Cardiac muscle cell (in vitro differentiated cells and primary cell): ENCODE measurements at places on chromosomes 2 and 18.

- DNase-seq: peak; percentile 1
These were observed 12.5 kb downstream of the MSTN start for GRCh38 chr2:190050001-190050400.

DNA sequence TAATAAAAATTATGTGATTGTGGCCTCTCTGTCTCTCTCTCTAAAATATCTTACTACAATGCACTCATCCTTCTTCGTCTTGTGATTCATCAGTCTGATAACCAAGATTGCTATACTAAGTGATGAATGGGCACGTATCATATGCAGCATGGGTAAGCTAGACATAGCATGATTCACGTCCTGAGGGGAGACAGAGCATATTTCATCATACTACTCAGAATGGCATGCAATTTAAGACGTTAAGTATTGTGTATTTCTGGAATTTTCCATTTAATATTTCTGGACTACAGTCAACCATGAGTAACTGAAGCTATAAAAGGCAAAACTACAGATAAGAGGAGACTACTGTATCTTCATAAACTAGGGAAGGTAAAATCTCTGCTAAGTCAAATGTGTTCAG is 97.0 kb upstream of the CD226 start:
- peak; percentile 94 for DNase-seq

GRCh38 chr2:133393895-133394294 is 174.4 kb downstream of the NCKAP5 start:
- no peak for DNase-seq

DNA sequence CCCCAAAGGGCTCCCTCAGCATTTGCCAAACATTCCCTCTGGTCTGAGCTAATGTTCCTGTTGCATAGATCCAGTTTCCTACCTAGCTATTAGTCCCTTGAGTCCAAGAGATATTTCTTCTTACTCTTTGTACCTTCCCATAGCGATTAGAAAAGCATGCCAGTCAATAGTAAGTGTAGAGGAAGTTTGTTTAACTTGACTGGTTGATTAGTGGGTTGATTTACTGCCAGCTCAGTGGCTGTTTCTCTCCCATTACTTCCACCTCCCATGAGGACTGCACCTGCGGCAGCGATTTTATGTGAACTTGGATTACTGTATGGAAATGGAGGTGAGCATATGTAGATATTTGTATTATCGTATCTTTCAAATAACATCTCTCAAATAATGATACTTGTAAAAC is 1748.4 kb upstream of the CELF4 start:
- DNase-seq: no peak

GRCh38 chr2:113376913-113377445 is 60.5 kb upstream of the ZNG1B start:
- no peak for DNase-seq

GRCh38 chr2:144675331-144675730 is 155.4 kb upstream of the ZEB2 start:
- DNase-seq: no peak

DNA sequence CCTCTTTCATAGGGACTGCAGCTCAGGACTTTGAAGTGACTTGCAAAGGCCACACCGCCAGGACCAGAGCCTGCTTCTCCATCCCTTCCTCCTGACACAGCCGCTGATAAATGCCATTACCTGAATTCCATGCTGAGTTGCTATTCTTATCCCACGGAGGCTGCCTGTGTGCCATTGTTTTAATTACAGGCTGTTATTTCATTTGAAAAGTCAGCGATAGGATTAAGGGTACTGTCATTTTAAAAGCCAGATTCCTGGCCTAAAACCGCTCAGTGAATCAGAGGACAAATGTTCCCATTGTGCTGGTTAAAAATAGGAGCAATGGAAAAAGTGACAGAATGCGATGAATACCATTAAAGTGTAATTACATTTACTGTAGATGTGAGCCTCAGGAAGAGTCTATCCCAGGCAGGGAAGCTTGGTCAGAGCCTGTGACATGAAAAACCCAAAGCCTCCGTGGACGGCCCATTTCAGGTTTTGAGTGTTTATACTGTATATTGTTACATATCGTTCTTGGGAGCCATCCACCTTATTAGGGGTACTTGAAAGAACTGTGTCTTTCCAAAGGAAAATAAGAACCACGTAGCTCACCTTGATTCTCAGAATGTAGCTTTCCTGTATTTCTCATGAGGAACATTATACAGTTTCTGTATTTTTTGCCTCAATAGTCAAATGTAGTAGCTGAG is 41.3 kb downstream of the PDCL3 start:
- peak; percentile 40 for DNase-seq

DNA sequence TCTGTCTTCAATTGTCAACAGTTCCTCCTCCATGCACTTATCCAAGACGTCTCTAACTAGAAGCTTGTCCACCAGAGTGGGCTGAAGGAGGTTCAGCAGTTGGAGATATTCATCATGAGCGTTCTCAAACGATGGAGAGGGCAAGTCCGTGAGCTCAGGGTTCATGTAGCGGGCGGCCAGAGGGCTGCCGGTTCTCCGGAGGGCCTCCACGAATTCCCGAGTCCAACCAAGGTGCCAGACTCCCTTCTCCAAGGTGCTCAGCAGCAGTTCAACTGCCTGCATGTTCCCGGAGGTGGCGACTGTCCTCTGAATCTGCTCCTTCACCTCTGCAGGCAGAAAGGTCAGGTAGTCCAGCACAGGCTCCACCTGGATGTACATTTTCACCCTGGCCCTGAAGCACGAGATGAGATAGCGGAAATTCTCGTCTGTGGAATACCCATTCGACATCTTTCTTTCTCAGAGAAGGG is 590 bp downstream of the IFIH1 start:
- DNase-seq: peak; percentile 12

- peak; percentile 81 for DNase-seq
These were observed 160.0 kb downstream of the UBE2E3 start for GRCh38 chr2:181140414-181140813.

- no peak for DNase-seq
These were observed 41.2 kb downstream of the SLC9A2 start for GRCh38 chr2:102660574-102660973.

GRCh38 chr2:8558096-8558495 is 123.8 kb upstream of the ID2 start:
- DNase-seq: no peak
